Activated CD8-positive, alpha-beta memory T cell treated with anti-CD3 and anti-CD28 coated beads for 24 hours (primary cell): ENCODE measurements at places on chromosomes 13 and 19.

GRCh38 chr19:16977306-16977705, 49.3 kb downstream of the CPAMD8 start:
- no peak for DNase-seq

DNA sequence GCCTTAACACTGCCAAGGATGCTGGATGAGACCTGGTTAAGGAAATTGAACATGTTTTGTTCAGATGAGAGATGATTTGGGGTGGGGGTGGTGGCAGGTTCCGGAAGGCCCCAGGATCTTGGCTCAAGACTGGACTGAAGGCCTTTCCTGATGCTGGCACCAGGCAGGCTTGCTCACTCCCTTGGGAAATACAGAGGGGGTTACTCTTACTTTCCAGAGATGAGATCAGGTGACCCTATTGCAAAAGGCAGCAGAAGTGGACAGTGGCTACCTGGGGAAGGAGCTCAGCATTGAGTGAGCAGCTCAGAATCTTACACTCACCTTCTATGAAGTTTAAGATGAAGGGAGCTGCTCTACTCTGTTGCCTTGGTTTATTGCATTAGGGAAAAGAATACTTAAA, 10.8 kb downstream of the GATAD2A start:
- DNase-seq = no peak

DNA sequence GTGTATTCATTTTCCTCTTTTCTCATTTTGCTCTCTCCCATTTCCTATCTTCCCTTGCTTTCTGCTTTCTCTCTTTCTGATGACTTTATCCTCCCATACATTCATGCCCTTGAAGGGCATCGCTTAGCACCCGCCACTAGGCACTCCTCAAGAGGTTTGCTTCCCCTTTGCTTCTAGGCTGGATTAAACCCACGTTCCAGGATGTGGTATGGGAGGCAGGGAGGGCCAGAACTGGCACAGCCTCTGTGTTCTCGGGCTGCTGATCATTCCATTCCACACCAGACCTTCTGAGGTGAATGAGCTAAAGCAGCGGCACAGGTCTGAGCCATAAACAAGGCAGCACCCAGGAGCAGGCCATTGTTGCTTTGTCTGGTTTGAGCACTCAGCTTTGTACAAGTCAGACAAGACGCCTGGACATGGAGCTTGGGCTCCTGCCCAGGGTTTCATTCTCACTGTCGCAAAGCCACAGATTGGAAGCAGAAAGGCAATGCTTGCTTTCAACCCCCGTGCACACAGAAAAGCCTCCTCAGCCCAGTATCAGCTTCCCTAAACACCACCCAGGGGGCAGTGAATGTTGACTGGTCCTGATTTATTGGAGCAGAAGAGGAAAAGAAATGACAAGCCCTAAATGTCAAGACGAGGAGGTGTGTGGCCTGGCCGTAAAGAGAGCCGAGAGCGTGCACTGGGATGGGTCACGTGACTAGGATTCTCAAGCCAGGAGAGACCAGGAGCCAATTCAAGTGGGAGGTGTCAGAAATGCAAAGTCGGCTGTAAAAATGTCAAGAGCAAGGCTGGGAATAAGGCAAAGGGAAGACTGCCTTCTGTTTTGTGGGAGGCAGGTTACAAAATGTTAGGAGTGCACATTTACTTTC, 218.0 kb upstream of the SERP2 start:
- no peak for DNase-seq

GRCh38 chr19:15418231-15418578, 583 bp downstream of the AKAP8L start:
- no peak for DNase-seq

- DNase-seq = peak; percentile 81
Observed at GRCh38 chr19:4077800-4078684, 11.3 kb upstream of the ZBTB7A start.

DNA sequence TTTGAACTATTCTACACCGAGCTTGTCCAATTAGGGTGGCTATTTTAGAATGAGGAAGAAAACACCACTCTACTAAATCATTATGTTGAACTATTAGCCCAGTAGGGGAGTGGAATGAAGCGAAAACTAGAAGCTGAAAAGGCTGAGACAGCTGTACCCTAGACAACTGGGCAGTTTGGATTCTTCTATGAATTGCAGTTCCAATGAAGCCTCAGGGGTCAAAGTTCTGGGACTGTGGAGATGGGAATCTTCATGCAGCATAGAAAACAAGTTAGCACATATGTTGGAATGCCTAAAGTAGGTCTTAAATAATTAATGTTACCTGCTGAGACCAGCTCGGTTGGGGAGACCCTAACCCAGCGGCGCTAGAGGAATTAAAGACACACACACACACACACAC, 62.7 kb upstream of the ZNF726 start:
- no peak for DNase-seq

- DNase-seq = peak; percentile 78
Observed at GRCh38 chr13:29935309-29935981, 85.0 kb upstream of the UBL3 start.

- no peak for DNase-seq
Observed at GRCh38 chr19:35037716-35038622, 3.6 kb upstream of the HPN start.

GRCh38 chr13:52707375-52707774, 32.2 kb downstream of the CNMD start:
- no peak for DNase-seq

DNA sequence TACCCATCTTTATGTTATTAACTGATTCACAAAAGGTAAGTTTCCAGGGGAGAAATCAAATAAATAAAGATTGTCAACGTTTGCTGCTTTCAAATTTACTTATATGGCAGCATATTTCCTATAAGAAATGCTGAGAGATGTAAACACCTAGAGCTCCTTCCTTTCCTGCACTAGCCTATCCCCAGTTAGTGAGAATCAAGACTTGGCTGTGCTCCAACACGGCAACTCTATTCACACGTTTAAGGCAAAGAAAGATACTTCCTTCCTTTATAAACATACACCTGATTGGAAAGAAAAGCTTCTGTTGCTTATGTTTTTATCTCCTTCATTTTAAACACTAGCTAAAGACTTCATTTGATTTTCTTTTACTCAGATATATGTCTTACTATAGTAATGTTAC, 107.0 kb downstream of the PCDH9 start:
- DNase-seq = no peak

DNA sequence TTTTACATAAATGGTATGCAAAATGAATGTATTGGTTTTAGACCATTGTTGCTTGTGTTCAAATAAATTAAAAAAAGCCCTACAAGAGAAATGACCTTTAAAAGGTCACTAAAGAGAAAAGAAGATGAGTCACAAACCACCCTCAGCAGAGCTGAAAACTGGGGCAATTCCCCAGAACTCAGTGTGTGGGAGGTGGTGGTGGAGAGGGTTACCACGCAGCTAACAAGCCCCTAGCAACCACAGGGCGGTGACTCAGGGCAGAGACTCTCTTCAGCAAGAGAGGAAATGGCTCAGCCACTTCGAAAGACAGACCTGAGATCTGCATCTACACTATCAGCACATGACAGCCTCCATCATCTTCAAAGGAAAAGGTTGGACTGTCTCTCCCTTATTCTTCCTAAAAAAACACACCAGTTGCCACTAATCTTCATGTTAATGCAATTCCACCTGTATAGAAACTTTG, 29.4 kb upstream of the NDFIP2 start:
- DNase-seq = peak; percentile 89

GRCh38 chr19:47839913-47840312, 18.2 kb downstream of the CRX start:
- no peak for DNase-seq

DNA sequence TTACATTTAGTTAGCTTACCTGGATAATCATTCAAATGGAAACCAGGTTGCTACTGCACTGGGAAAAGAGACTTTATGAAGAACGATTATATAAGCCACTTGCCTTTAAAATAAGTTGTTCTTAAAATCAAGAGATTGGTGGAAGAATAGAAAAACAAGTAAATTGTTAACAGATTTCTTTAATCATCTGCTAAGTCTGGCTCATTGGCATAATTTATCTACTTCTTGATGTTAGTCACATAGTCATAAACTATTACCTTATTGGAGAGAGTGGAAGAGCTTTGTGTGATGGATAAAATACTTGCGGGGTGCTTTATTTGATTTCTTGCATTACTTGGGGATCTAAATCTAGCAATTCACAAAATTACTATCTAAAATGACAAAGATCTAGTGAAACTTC, 6.8 kb downstream of the LSM14A start:
- DNase-seq = no peak

- DNase-seq = peak; percentile 62
Observed at GRCh38 chr19:20078581-20079031, 806 bp downstream of the ZNF90 start.

DNA sequence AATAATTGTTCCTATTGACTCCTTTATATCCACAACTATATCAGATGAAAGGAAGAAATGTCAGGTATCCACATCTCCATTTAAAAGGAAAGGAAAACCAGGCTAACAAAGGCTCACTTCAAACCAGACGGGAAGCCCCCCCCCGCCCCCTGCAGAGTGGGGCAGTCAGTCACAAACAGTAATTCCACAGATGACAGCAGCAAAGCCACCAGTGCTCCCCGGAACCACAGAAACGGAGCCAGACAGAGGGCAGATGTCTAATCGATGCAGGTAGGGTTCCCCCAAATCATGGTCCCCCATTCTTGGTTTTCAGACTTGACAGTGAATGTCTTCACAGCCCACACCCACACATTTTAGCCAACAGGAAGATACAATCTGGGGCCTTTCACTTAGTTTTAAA, 100.8 kb downstream of the STK24 start:
- no peak for DNase-seq

DNA sequence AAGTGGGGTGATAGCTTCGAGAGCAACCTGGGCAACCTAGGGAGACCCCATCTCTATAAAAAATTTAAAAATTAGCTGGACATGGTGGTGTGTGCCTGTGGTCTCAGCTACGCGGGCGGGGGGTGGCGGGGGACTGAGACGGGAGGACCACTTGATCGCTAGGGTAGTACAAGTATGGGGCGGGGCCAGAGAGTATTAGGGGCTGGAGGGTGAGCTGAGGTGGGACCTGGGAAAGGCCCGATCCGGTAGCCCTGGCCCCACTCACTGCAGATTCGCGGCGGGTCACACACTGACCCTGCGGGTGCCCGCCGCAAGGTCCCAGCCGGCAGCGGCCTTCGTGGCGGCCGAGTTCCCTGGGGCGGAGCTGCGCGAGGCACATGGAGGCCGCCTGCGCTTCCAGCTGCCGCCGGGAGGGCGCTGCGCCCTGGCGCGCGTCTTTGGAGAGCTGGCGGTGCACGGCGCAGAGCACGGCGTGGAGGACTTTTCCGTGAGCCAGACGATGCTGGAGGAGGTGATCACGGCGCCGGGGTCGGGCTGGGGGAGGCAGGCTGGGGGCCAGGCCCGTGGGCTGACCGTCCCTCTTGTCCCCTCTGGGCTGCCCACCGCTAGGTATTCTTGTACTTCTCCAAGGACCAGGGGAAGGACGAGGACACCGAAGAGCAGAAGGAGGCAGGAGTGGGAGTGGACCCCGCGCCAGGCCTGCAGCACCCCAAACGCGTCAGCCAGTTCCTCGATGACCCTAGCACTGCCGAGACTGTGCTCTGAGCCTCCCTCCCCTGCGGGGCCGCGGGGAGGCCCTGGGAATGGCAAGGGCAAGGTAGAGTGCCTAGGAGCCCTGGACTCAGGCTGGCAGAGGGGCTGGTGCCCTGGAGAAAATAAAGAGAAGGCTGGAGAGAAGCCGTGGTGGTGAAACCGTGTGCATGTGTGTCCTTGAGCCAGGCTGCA, 2.0 kb upstream of the ARHGAP45 start:
- DNase-seq = peak; percentile 89

GRCh38 chr13:41955605-41956004, 5.3 kb downstream of the VWA8 start:
- no peak for DNase-seq

DNA sequence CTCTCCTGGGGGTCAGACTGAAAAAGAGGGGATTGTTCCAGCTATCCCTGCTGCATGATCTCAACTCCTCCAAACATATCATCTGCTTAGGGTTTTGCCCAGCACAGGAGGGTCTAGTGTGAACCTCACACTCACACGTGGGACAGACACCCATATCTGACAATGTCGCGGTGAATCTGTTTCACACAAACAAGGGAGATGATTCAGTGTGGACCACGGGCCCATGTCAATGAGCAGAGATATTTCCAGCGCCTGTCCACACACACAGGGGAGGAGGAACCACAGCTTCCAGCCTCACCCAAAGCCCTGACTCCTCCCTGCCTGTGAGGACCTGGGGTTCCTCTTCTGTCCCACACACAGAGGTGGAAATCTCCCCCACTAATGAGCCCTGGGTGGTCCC, 29.6 kb upstream of the KIR3DL3 start:
- no peak for DNase-seq

- DNase-seq = no peak
Observed at GRCh38 chr13:24500977-24501376, 11.6 kb downstream of the PARP4 start.

- DNase-seq = no peak
Observed at GRCh38 chr13:71829547-71829946, 37.5 kb downstream of the DACH1 start.

- DNase-seq = no peak
Observed at GRCh38 chr13:28610996-28611395, 47.9 kb upstream of the POMP start.

GRCh38 chr13:100163375-100163774, 74.5 kb downstream of the PCCA start:
- DNase-seq = no peak

DNA sequence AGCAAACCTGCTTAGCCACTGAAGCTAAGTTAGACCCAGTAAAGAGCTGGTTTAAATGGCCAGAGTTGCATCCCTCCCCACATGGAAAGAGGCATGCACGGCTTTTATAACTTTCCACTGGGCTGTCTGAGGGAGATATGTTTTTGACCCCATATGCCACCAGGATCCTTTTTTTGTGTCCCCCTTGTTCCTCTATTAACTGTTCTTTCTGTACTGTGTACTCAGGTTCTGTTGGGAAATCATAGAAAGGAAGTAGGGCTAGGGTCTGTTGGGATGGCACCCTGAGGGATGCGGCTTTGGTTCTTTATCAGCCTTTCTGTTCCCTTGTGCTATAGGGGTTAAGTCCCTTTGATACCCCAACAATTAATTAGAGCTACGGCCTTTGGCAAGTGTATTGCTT, 12.2 kb upstream of the TM9SF2 start:
- DNase-seq = no peak
